ENCODE measurements at places on chromosomes 5 and 9.
A peak's percentile ranks its signal among the peaks of the same experiment; 100 is the strongest.

DNA sequence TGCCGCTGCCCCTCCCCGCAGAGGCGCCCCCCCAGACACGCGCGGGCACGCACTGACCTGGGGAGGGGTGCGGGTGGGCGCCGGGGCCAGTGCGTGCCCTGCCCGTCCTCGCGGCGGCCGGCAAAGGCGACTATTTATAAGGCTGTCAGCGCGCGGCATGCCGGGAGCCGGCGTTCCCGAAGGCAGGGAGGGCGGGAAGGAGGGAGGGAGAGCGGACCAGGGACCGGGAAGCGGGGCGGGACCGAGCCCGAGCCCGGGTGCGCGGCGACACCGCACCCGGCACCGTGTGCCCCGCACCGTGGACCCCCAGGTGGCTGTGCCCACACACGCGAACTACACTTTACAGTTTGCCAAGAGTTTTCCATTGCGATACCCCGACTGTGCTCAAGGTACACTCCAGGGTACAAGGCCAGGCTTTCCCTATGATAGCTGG lies at the start of gene AK1:
Gene AK1, minus strand, starts transcription at position 110 of the 433 bp plus-strand sequence. CDS start 3,058 bp downstream, outside the sequence.
- peak; percentile 62 for DNase-seq

DNA sequence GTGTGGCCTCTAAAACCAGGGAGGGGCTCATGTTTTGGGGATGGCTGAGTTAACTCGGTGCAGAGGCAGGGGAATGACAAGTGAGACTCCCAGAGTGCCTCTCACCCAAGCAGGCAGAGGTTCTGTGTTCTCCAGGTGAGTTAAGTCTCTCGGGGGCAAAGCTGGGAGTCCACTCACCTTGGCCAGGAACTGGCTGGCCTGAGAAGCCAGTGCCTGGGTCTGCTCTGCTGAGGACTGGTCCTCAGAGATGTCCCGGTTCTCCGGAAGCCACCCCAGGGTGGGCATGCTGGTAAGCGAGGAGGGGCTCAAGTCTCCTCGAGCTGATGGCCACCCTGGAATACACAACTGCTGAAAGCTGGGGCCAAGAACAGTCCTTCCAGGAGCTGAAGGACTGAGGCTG lies 20.4 kb downstream of the AKNA start:
- DNase-seq = no peak

GRCh38 chr9:36217256-36217968 lies 26.7 kb downstream of the CLTA start:
- DNase-seq = no peak

- no peak for DNase-seq
Measured at GRCh38 chr5:57232293-57233033, 58.6 kb downstream of the GPBP1 start.

- DNase-seq = peak; percentile 71
Measured at GRCh38 chr9:128254855-128255759, 20.7 kb downstream of the GOLGA2 start.

GRCh38 chr5:102975457-102976182 lies 144.3 kb downstream of the GIN1 start:
- DNase-seq = no peak

Data from HT-29 (cell line).